ENCODE measurements at places on chromosomes 7 and 10. TPM values are rescaled to one million over a fixed set of nuclear protein-coding genes. Genes with fewer than 3 reads are reported as not detected.
A peak's percentile ranks its signal among the peaks of the same experiment; 100 is the strongest.

PIK3AP1 gene
- 7.6 TPM for total RNA-seq

DNA sequence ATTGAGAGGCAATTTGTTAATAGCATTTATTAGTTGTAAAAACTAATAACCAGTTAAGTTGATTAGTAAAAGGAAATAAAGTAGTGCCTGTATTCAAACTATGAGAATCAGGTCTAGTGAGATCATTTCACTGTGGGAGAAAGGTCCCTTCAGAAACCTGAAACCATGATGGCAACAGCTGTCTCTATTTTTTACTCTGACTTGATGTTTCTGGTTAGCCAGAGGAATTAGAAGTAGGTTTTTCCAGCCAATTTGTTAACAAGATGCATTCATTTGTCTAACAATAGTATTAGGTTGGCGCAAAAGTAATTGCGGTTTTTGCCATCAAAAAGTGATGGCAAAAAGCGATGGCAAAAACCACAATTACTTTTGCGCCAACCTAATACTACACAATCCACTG, 272.2 kb upstream of the YAE1 start:
- H3K27me3 ChIP-seq: no peaks in the 10 kb centered on the region
- no peaks in the 10 kb centered on the region for H3K4me1 ChIP-seq
- H3K4me3 ChIP-seq: no peak overlapping the region
- H3K36me3 ChIP-seq: no peaks in the 10 kb centered on the region
- DNase-seq: no peak
- no peak overlapping the region for H3K27ac ChIP-seq

GRCh38 chr10:117968354-117969182, 78.2 kb downstream of the RAB11FIP2 start:
- no peaks in the 10 kb centered on the region for H3K36me3 ChIP-seq
- no peaks in the 10 kb centered on the region for H3K4me1 ChIP-seq
- H3K27ac ChIP-seq: no peak overlapping the region

DNA sequence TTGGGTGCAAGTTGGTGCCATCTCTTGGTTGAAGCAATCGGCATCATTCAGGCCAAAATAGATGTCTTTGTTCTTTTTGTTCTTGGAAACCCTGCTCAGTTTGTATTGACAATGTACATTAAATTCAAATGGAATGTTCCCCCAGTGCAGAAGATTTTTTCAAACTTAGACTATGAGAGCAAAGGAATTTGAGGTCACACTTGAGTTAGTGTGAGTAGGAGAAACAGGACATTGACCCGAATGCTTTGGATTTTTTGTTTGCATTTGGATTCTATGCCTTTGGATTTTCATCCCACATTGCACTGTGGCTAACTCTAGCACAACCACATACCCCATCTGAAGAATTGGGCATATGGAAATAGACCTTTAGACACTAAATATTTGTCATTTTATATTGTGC, 480.0 kb downstream of the GALNT17 start:
- no peaks in the 10 kb centered on the region for H3K36me3 ChIP-seq
- peaks cover 9% of the 10 kb centered on the region for H3K4me1 ChIP-seq
- H3K4me3 ChIP-seq: no peak overlapping the region
- no peaks in the 10 kb centered on the region for H3K27me3 ChIP-seq
- peak overlapping the region; percentile 78 for H3K27ac ChIP-seq
- DNase-seq: no peak

ELFN1 gene
- 0.57 TPM for total RNA-seq

DNA sequence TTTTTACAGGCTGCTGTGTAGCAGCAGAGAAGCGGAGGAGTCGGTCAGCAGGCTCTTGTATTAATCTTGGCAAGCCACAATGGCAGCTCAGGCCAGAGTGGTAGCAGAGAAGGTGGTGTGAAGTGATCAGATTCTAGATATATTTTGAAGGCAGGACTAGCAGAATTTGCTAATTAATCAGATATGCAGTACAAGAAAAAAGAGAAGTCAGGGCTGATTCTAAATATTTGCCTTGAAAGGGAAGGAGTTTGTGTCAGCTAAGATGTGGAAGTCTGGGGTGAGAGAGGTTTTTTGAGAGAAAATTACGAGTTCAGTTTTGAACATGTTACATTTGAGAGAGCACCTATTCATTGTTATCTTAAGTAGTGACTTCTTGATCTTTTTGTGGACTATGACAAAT, 176.3 kb downstream of the WNT2 start:
- H3K27me3 ChIP-seq: no peaks in the 10 kb centered on the region
- no peaks in the 10 kb centered on the region for H3K4me1 ChIP-seq
- H3K27ac ChIP-seq: no peak overlapping the region
- H3K36me3 ChIP-seq: no peaks in the 10 kb centered on the region
- DNase-seq: no peak

KCNIP2 gene
- total RNA-seq: not detected

GPC2 gene
- total RNA-seq: 0.57 TPM

GRCh38 chr7:54394834-54395233, 147.3 kb upstream of the VSTM2A start:
- no peak overlapping the region for H3K27ac ChIP-seq
- no peaks in the 10 kb centered on the region for H3K36me3 ChIP-seq
- no peaks in the 10 kb centered on the region for H3K4me1 ChIP-seq

- H3K4me1 ChIP-seq: no peaks in the 10 kb centered on the region
- H3K4me3 ChIP-seq: no peak overlapping the region
- no peak for DNase-seq
- no peaks in the 10 kb centered on the region for H3K27me3 ChIP-seq
These were observed 442.6 kb upstream of the IGFBP3 start for GRCh38 chr7:46363688-46364087.

DNA sequence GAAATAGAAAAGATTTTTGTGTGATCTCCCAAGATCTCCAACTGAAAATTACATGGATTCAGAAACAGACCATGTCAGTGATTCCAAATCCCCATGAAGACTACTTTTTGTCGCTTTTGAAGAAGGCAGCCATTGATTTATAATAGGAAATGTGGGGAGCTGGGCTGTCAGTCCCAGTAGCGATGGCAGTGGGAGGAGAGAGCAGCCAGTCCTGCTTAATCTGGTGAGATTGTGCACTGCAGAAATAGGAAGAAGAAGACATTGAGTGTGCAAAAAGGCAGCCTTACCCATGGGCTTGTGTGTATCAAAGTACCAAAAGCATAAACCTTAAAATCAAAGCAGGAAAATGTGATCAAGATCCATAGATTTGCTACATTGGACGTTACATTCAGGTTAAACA, 4.8 kb downstream of the ADRB1 start:
- no peak for DNase-seq
- no peaks in the 10 kb centered on the region for H3K36me3 ChIP-seq
- H3K27me3 ChIP-seq: peaks cover 90% of the 10 kb centered on the region
- H3K4me1 ChIP-seq: peaks cover 27% of the 10 kb centered on the region
- no peak overlapping the region for H3K27ac ChIP-seq

DNA sequence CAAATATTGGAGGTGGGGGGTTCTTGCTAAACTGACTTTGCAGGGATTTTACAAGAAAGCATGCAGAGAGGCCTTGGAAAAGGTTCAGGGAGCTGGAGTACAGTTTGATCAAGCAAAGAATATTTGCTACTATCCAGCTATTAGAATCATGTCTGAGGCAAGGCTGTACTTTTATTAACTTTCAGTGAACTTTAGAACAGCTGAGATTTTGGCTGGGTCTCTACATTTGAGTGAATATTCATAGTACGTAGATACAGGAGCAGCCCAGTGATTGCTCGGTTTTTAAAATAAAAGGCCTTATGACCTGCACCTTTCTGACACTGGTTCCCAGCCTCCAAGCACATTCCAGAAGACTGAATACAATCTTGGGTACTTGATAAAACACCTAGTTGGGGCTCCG, 496.8 kb upstream of the AKR1E2 start:
- no peaks in the 10 kb centered on the region for H3K27me3 ChIP-seq
- DNase-seq: no peak
- H3K4me1 ChIP-seq: no peaks in the 10 kb centered on the region
- H3K27ac ChIP-seq: no peak overlapping the region
- no peak overlapping the region for H3K4me3 ChIP-seq
- no peaks in the 10 kb centered on the region for H3K36me3 ChIP-seq

DNA sequence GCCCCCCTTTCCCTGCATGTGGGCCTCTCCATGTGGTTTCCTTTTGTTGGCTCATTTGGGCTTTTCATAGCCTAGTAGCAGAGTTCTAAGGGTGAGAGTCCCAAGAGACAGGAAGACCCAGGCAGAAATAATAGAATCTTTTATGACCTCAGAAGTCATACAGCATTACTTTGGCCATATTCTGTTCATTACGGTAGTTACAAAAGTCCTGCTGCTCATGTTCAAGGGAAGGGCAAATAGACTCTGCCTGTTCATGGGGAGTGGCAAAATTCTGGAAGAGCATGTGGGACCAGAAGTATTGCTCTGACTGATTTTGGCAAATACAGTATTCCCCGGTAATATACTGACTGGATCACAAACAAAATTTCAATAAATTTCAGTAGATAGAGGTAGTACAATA, 910.3 kb downstream of the LRMDA start:
- no peak overlapping the region for H3K4me3 ChIP-seq
- no peak overlapping the region for H3K27ac ChIP-seq
- no peak for DNase-seq
- no peaks in the 10 kb centered on the region for H3K4me1 ChIP-seq
- H3K27me3 ChIP-seq: no peaks in the 10 kb centered on the region

DNA sequence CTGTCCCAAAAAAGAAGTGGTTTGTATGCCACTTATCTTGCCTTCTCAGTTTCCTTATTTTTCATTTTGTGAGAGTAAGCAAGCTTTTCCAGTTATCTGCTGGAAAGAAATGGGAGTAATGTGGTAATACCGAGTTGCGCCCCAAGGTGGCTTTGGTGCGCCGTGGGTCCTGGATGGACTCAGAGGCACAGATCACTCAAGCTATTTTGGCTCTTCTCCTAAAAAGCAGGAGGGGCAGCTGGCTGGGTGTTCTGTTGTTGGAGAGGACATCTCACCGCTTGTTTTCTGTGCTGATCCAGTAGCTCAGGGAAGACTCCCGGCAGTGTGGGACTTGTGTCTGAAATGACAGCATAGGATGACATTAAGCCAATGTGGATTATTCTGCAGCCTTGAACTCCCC, 16.4 kb downstream of the PRKRIP1 start:
- no peaks in the 10 kb centered on the region for H3K4me1 ChIP-seq
- no peaks in the 10 kb centered on the region for H3K27me3 ChIP-seq
- H3K27ac ChIP-seq: no peak overlapping the region
- H3K36me3 ChIP-seq: peaks cover 33% of the 10 kb centered on the region
- no peak overlapping the region for H3K4me3 ChIP-seq
- no peak for DNase-seq

DNA sequence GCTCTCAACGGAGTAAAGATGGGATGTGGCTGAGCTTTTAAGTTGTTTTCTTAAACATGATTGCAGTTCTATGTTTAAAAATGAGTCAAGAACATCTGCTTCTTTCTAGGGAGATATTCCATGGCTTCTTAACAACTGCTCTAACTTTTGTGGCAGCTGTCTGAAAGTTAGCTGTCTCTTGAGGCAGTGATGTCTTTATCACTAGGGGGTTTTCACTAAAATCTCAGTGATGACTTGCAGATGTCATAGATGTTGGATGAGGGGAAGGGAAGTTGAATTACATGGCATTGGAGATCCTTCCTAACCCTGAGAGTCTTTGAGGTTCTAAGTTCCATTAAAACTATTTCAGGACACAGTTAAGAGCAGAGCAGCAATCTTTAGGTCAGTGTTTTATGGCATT, 43.5 kb downstream of the PRKG1 start:
- H3K4me3 ChIP-seq: no peak overlapping the region
- H3K27me3 ChIP-seq: no peaks in the 10 kb centered on the region
- no peak overlapping the region for H3K27ac ChIP-seq
- H3K36me3 ChIP-seq: no peaks in the 10 kb centered on the region
- DNase-seq: no peak

DNA sequence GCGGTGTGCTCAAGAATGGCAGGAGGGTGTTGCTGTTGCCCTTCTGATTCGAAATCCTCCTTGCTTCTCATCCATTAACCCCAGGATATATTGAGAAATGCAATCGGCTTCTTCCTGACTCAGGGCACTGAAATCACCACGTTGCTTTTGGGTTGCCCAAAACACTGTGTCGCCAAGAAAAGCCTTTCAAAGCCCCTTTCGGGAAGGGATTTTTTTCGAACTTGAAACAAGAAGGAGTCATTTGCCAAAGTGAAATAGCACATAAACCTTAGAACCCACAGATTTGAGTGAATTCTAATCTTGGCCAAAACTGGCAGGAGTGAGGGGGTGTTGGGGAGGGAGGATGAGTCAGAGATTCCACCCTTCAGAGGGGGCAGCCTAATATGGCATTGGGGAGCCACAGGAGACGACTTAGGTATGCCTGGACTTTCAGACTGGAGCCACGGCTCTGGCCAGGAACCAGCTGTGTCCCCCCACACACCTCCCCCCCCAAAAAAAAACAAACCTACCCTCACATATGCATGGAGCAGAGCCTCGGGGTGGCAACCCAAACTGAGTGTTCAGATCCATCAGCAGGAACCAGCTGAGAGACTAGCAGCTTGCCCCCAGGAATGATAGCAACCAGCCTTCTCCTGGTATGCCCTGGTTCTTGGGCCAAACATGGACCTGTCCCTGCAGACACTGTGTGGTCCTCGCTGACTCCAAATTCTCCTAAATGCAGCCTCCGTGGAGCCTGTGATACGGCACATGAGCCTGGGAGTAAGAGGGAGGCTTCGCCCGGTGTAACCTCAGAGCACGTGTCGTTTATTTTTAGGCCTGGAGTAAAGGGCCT, 138.4 kb downstream of the FGFR2 start:
- H3K4me3 ChIP-seq: no peak overlapping the region
- H3K36me3 ChIP-seq: no peaks in the 10 kb centered on the region
- H3K27ac ChIP-seq: peak overlapping the region; percentile 29
- no peaks in the 10 kb centered on the region for H3K27me3 ChIP-seq
- H3K4me1 ChIP-seq: peaks cover 19% of the 10 kb centered on the region

CPA4 gene
- 12.3 TPM for total RNA-seq

DNA sequence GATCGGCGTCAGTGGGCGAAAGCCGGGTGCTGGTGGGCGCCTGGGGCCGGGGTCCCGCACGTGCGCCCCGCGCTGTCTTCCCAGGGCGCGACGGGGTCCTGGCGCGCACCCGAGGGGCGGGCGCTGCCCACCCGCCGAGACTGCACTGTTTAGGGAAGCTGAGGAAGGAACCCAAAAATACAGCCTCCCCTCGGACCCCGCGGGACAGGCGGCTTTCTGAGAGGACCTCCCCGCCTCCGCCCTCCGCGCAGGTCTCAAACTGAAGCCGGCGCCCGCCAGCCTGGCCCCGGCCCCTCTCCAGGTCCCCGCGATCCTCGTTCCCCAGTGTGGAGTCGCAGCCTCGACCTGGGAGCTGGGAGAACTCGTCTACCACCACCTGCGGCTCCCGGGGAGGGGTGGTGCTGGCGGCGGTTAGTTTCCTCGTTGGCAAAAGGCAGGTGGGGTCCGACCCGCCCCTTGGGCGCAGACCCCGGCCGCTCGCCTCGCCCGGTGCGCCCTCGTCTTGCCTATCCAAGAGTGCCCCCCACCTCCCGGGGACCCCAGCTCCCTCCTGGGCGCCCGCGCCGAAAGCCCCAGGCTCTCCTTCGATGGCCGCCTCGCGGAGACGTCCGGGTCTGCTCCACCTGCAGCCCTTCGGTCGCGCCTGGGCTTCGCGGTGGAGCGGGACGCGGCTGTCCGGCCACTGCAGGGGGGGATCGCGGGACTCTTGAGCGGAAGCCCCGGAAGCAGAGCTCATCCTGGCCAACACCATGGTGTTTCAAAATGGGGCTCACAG, 1.1 kb downstream of the EGFR start:
- peaks cover 62% of the 10 kb centered on the region for H3K4me1 ChIP-seq
- H3K27me3 ChIP-seq: no peaks in the 10 kb centered on the region
- peak overlapping the region; percentile 94 for H3K27ac ChIP-seq
- no peak for DNase-seq

Measured in esophagus squamous epithelium (tissue), 5 donors.